Renal cortical epithelial cell (primary cell): ENCODE measurements at places on chromosomes 4 and X. TPM values are rescaled to one million over a fixed set of nuclear protein-coding genes. Genes with fewer than 3 reads are reported as not detected.

GAGE12J gene
- total RNA-seq: not detected in 2 replicates

SOX3 gene
- not detected in 2 replicates for total RNA-seq

GLRB gene
- 19.4 and 20.7 TPM in 2 replicates for total RNA-seq

DGKK gene
- total RNA-seq: not detected in 2 replicates

PDHA1 gene
- 85.8 and 212 TPM in 2 replicates for total RNA-seq

NDUFA1 gene
- total RNA-seq: 62.9 and 76.4 TPM in 2 replicates

CENPE gene
- total RNA-seq: 2.8 and 5.2 TPM in 2 replicates

SATL1 gene
- total RNA-seq: not detected in 2 replicates

AFF1 gene
- total RNA-seq: 20.0 and 134 TPM in 2 replicates

ADH5 gene
- 156 and 202 TPM in 2 replicates for total RNA-seq

KLB gene
- total RNA-seq: not detected in 2 replicates

IRF2 gene
- total RNA-seq: 21.2 and 33.3 TPM in 2 replicates

P2RY4 gene
- total RNA-seq: 0.15 TPM in 1 of 2 replicates, not detected in the other

HADH gene
- 15.1 and 41.7 TPM in 2 replicates for total RNA-seq

CDKL2 gene
- total RNA-seq: 7.3 and 15.8 TPM in 2 replicates

DCLK2 gene
- 2.7 and 6.4 TPM in 2 replicates for total RNA-seq

EPGN gene
- 5.3 and 22.7 TPM in 2 replicates for total RNA-seq
